ENCODE measurements at places on chromosomes 3 and 15.

GRCh38 chr15:93189561-93189960 is 100.5 kb upstream of the RGMA start:
- no peak for DNase-seq

DNA sequence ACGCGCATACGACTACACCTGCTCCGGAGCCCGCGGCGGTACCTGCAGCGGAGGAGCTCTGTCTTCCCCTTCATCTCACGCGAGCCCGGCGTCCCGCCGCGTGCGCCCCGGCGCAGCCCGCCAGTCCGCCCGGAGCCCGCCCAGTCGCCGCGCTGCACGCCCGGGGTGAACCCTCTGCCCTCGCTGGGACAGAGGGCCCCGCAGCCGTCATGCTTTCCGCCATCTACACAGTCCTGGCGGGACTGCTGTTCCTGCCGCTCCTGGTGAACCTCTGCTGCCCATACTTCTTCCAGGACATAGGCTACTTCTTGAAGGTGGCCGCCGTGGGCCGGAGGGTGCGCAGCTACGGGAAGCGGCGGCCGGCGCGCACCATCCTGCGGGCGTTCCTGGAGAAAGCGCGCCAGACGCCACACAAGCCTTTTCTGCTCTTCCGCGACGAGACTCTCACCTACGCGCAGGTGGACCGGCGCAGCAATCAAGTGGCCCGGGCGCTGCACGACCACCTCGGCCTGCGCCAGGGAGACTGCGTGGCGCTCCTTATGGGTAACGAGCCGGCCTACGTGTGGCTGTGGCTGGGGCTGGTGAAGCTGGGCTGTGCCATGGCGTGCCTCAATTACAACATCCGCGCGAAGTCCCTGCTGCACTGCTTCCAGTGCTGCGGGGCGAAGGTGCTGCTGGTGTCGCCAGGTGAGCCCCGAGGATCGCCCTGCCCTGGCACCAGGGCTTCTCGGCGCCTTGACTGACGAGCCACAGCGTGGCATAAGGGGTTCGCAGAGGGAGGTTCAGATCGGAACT is 420 bp downstream of the SLC27A2 start:
- peak; percentile 58 for DNase-seq

DNA sequence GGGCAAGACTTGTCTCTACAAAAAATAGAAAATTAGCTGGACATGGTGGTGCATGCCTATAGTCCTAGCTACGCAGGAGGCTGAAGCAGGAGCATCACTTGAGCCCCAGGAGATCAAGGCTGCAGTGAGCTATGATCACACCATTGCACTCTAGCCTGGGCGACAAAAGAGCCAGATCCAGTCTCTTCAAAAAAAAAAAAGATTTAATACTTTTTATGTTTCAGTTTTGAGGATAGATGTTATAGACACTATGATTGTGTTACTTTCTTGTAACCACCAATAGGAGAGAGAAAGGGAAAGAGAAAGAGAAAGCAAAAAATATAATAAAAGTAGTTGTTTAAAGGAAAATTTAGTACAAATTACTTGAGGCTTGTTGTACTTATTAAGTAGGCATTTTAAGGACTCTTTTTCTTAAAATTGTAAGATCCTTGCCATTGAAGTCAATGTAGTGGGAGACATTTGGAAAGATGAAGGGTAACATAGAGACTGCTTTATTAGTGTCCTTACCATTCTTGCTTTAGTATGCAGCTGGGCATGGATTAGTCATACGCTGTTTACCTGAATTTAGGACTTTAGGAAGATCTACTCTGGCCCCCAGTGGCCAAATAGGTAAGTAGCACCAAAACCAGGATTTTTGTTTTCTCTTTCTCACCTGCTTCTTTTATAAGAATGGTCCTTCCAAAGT is 35.1 kb upstream of the ZDHHC23 start:
- DNase-seq = peak; percentile 51

GRCh38 chr3:134810850-134811249 is 15.8 kb downstream of the EPHB1 start:
- DNase-seq = no peak

GRCh38 chr15:80747317-80748053 is 31.7 kb upstream of the CEMIP start:
- no peak for DNase-seq

DNA sequence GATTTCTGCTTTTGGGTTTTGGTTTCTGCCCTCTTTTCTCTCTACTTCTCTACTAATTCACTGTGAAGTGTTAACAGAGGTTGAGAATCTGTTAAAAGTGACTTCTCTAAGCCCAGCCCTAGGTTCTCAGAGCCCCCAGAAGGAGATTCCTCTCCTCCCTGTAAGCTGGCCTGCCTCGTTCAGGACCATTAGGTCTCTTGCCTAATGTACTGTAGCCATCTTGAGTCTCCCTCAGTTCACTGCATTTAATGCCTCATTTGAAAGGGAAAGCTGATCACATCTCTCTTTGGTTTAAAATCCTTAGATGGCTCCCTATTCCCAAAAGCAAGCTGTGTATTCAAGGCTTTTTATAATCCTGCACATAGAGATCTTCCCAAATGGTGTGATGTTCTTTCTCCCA is 16.3 kb downstream of the RTP1 start:
- no peak for DNase-seq

GRCh38 chr15:100394736-100395440 is 53.1 kb upstream of the ADAMTS17 start:
- DNase-seq = no peak

GRCh38 chr3:59563072-59563605 is 513.3 kb upstream of the CFAP20DC start:
- DNase-seq = no peak

GRCh38 chr3:122691195-122691594 is 10.6 kb downstream of the PARP14 start:
- no peak for DNase-seq

- DNase-seq = no peak
Observed at GRCh38 chr15:84840255-84840654, 23.1 kb downstream of the ALPK3 start.

- DNase-seq = no peak
Observed at GRCh38 chr3:187314176-187314575, 22.6 kb upstream of the MASP1 start.

DNA sequence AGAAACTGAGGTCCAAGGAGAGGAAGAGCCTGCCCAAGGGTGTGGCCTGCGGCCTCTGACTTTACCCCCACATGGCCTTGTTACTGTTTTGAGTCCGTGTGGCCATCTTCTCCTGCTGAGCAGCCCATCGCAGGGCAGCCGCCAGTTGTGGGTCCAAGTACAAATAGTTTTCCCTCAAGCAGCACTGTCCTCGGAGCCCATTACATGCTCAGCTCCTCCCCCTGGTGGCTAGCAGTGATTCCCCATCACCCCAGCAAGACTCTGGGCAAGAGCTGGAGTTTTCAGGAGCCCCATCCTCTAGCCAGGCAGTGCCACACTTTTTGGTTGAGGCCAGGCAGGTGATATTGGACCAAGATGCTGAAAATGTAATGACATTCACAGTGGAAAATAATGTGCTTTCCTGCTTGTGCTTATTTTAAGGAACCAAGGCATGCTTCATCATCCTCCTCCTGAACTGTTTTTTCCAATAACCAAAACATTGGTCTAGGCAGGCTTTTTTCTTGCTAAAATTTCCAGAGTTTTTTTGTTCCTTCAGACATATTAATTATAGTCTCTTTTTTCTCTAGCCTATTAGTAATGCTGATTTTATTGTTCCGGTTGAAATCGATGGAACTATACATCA is 23.2 kb upstream of the VILL start:
- peak; percentile 71 for DNase-seq

DNA sequence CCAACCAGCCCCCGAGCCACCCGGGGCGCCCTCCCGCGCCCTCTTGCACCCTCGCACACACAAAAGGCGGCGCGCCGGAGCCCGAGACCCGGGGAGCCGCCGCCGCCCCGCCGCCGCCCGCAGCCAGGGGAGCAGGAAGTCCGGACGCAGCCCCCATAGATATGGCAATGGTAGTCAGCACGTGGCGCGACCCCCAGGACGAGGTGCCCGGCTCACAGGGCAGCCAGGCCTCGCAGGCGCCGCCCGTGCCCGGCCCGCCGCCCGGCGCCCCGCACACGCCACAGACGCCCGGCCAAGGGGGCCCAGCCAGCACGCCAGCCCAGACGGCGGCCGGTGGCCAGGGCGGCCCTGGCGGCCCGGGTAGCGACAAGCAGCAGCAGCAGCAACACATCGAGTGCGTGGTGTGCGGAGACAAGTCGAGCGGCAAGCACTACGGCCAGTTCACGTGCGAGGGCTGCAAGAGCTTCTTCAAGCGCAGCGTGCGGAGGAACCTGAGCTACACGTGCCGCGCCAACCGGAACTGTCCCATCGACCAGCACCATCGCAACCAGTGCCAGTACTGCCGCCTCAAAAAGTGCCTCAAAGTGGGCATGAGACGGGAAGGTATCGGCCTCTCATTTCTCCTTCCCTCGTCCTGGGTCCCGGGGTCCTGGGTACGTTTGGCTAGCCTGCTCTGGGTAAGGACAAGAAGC is 1.6 kb downstream of the NR2F2 start:
- no peak for DNase-seq

DNA sequence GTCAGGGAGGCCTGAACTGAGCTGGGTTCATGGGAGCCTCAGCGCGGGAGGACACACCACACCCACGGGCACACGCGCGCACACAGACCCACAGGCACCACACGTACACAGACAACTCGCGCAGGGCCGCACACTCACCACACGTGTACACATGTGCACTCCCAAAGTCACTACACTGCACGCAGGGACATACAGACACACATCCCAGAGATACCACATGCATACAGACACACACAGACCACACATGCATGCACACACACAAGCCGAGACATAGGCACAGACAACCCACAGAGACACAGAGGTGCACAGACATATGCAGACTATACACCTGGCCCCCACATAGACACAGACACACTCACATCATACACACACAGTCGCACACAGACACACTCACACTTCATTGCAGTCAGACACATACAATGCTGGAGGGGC is 1.1 kb upstream of the MGLL start:
- DNase-seq = no peak
